ENCODE measurements at places on chromosomes 12 and 14. TPM values are rescaled to one million over a fixed set of nuclear protein-coding genes. Genes with fewer than 3 reads are reported as not detected.

- no peak for ATAC-seq
- peaks cover 34% of the 10 kb centered on the region for H3K36me3 ChIP-seq
- H3K27ac ChIP-seq, result peak overlapping the region; percentile 65
- H3K4me3 ChIP-seq, result peak overlapping the region; percentile 86
- no peaks in the 10 kb centered on the region for H3K27me3 ChIP-seq
Observed at GRCh38 chr12:53231671-53231920, 413 bp downstream of the RARG start.

DNA sequence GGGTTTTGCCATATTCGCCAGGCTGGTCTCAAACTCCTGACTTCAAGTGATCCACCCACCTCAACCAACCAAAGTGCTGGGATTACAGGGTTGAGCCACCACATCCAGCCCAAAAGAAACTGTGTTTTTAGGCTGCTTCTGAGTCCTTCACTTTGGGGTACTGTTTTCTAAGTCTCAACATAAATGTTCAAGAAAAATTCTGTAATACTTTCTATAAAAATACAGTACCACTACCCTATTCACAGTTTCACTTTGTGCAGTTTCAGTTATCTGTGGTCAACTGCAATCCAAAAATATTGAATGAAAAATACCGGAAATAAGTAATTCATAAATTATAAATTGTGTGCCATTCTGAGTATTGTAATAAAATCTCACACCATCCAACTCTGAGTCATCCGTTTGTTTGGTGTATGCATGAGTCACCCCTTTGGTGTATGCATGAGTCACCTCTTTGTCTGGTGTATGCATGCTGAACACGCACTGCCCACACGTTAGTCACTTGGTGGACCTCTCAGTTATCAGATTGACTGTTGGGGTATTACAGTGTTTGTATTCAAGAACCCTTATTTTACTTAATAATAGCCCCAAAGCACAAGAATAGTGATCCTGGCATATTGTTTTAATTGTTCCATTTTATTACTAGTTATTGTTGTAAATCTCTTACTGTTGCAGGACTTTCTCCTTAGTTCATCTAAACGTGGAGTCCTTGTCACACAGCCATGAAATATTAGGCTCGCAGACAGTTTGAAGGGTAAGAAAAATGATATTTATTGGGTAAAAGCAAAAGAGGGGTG, 190.2 kb downstream of the FSCB start:
- H3K4me3 ChIP-seq, result no peak overlapping the region
- no peaks in the 10 kb centered on the region for H3K27me3 ChIP-seq
- no peaks in the 10 kb centered on the region for H3K4me1 ChIP-seq
- no peaks in the 10 kb centered on the region for H3K36me3 ChIP-seq

- no peak overlapping the region for H3K27ac ChIP-seq
- no peak overlapping the region for H3K4me3 ChIP-seq
- ATAC-seq, result no peak
- no peaks in the 10 kb centered on the region for H3K36me3 ChIP-seq
- no peaks in the 10 kb centered on the region for H3K27me3 ChIP-seq
- H3K4me1 ChIP-seq, result no peaks in the 10 kb centered on the region
Observed at GRCh38 chr14:55086938-55087337, 35.5 kb downstream of the MAPK1IP1L start.

DNA sequence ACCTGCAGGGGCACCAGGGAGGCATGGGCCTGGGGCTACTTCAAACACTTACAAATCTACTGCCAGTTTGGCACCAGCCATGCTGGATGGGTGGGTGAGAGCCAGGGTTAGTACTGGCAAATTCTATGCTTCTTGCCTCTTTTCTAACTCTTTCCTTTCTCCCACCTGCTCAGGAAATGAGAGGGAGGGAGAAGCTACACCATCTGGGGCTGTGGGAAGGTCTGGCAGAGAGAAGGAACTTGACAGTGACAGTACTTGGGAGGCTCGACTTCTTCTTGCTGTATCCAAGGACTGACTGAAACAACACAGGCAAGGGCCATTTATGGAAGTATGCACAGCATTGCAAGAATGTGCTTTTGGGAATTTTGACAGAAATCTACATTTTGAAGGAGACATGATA, 149.6 kb upstream of the DYRK2 start:
- no peak for ATAC-seq
- peaks cover 9% of the 10 kb centered on the region for H3K4me1 ChIP-seq
- no peaks in the 10 kb centered on the region for H3K36me3 ChIP-seq
- H3K27me3 ChIP-seq, result no peaks in the 10 kb centered on the region
- no peak overlapping the region for H3K27ac ChIP-seq

DNA sequence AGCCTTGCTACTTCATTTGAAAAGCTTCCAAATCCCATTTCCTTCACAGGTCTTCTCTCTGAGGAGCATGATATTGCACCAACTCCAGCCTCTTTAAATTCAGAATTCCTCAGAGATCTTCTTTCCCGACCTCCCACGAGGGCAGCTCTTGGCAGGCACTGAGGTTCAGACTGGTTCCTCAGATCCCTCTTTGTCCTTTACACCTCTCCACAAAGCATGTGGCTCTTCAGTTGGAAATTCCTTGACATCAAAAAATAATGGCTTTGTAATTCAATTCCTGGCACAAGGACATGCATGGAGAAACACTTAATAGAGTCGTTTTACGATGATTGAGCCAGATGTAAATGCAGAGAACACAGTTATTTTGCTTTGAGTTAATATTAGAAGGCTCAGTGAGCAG, 63.2 kb upstream of the TMX1 start:
- H3K4me3 ChIP-seq, result no peak overlapping the region
- H3K27ac ChIP-seq, result no peak overlapping the region
- ATAC-seq, result no peak
- H3K4me1 ChIP-seq, result no peaks in the 10 kb centered on the region
- peaks cover 26% of the 10 kb centered on the region for H3K27me3 ChIP-seq

DNA sequence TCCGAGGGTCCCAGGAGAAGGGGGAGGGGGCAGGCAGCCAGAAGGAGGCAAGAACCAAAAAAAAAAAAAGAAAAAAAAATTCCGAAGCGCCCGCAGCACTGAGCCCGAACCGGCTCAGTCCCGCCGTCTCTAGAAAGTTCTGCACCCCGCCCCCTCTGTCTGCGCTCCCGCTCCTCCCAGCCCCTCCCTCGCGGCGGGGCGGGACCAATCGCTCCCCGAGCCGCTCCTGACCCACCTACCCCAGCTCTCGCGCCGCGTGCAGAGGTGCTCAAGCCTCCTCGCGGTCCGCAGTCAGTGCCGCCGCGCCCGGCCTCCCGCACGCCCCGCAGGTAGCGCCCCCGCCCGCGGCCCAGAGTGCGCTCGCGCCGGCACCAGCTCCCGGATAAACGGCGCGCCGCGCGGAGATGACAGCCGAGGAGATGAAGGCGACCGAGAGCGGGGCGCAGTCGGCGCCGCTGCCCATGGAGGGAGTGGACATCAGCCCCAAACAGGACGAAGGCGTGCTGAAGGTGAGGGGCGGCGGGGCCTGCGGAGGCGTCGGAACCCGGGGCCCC, at the start of gene FKBP4:
Gene FKBP4 (plus strand): TSS at position 235 of the 554 bp plus-strand sequence. CDS start 170 bp downstream, at position 405.
- H3K27ac ChIP-seq, result no peak within 1 kb of the TSS
- peaks cover 14% of the 10 kb centered on the region for H3K4me1 ChIP-seq
- H3K4me3 ChIP-seq, result peak within 1 kb of the TSS; percentile 96
- H3K36me3 ChIP-seq, result peaks cover 40% of the 10 kb centered on the region

DNA sequence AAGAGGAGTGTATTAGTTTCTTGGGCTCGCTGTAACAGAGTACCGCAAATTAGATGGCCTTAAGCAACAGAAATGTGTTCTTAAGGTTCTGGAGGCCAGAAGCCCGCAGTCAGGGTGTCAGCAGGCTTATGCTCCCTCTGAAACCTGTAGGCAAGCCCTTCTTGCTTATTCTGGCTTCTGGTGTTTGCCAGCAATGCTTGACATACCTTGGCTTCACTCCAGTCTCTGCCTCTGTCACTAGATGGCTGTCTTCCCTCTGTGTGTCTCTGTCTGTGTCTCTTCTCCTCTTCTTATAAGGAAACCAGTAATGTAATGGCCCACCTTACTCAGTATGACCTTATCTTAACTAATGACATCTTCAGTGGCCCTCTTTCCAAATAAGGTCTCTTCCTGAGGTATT, 85.1 kb downstream of the DERA start:
- H3K36me3 ChIP-seq, result peaks cover 24% of the 10 kb centered on the region
- H3K4me1 ChIP-seq, result peaks cover 6% of the 10 kb centered on the region
- ATAC-seq, result no peak
- H3K27me3 ChIP-seq, result no peaks in the 10 kb centered on the region

DNA sequence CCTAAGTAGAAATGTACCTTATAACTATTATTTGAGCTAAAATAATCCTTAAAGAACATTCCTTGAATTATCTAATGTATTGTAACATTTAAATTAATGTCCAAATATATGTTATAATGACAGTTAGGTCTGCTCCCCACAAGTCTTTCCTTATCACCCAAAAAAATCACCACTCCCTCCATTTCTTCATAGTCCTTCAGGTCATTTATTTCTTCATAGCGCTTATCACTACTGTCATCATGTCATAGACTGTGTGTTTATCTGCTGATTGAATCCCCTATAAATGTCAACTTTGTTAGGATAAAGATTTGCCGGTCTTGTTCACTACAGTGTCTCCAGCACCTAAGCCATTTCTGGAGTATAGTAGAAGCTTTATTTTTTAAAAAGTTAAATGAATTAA, 12.0 kb downstream of the LUM start:
- H3K36me3 ChIP-seq, result no peaks in the 10 kb centered on the region
- no peak overlapping the region for H3K27ac ChIP-seq
- H3K27me3 ChIP-seq, result no peaks in the 10 kb centered on the region
- H3K4me3 ChIP-seq, result no peak overlapping the region

DNA sequence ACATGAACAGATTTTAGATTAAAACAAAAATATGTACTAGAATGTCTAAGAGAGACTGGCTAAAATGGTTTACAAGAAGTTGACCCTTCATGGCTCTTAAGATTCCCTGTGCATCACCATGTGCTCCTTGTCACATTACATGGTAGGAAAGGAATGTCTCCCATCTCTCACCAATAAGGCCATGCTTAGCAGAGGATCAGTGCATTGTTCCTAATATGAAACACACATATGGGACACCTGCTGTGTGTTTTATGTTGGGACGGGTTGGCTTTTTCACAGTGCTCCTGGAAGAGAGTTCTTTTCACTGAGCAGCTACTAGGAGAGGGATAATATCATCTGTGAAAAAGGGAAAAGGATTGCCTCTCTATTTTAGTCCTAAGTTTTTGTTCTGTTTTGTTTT, 9.6 kb downstream of the PFKM start:
- no peaks in the 10 kb centered on the region for H3K27me3 ChIP-seq
- H3K36me3 ChIP-seq, result peaks cover 96% of the 10 kb centered on the region
- H3K4me3 ChIP-seq, result no peak overlapping the region
- peaks cover 10% of the 10 kb centered on the region for H3K4me1 ChIP-seq

GRCh38 chr12:8637666-8638065, 25.0 kb downstream of the MFAP5 start:
- no peak for ATAC-seq
- no peak overlapping the region for H3K27ac ChIP-seq
- H3K36me3 ChIP-seq, result no peaks in the 10 kb centered on the region
- H3K4me1 ChIP-seq, result no peaks in the 10 kb centered on the region

DNA sequence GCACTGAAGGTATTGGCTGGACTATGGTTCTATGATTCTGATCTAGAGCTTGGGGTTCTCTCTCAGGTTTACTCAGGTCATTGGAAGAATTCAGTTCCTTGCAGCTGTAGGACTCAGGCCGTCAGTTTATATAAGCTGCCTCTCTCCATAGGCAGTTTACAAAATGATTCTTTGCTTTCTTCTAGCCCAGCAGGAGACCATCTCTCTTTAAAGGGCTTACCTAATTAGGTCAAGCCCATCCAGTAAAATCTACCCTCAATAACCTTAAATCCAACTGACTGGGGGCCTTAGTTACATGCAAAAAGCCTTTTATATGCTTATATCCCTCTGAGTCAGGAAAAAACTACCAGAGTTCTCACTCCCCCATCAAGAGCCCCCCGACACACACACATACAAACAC, 80.5 kb upstream of the GARIN6 start:
- no peaks in the 10 kb centered on the region for H3K36me3 ChIP-seq
- H3K27me3 ChIP-seq, result no peaks in the 10 kb centered on the region
- no peak overlapping the region for H3K27ac ChIP-seq
- no peak overlapping the region for H3K4me3 ChIP-seq

GRCh38 chr12:15682826-15683225, 106.4 kb downstream of the EPS8 start:
- H3K36me3 ChIP-seq, result no peaks in the 10 kb centered on the region
- ATAC-seq, result no peak
- H3K4me1 ChIP-seq, result no peaks in the 10 kb centered on the region
- no peak overlapping the region for H3K27ac ChIP-seq
- peaks cover 20% of the 10 kb centered on the region for H3K27me3 ChIP-seq

DNA sequence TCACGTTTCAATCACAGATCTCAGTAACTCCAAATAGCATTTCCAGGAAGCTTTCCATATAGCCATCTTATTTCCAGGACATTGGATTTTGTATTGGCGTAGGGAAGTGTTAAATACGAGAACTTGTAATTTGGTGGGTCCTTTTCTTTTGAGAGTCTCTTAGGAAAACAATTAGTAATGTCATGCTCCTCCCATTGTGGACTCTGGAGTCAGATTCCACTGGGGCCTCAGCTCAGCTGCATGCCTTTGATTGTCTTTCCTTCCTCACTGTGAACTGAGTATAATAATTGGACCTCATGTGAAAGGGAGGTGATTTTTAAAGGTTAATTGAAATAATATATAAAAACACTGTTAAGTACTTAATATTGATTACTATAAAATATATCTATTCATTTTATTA, 462.6 kb downstream of the NPAS3 start:
- ATAC-seq, result no peak
- H3K36me3 ChIP-seq, result no peaks in the 10 kb centered on the region
- H3K27ac ChIP-seq, result no peak overlapping the region
- no peaks in the 10 kb centered on the region for H3K4me1 ChIP-seq
- no peaks in the 10 kb centered on the region for H3K27me3 ChIP-seq
- no peak overlapping the region for H3K4me3 ChIP-seq

DNA sequence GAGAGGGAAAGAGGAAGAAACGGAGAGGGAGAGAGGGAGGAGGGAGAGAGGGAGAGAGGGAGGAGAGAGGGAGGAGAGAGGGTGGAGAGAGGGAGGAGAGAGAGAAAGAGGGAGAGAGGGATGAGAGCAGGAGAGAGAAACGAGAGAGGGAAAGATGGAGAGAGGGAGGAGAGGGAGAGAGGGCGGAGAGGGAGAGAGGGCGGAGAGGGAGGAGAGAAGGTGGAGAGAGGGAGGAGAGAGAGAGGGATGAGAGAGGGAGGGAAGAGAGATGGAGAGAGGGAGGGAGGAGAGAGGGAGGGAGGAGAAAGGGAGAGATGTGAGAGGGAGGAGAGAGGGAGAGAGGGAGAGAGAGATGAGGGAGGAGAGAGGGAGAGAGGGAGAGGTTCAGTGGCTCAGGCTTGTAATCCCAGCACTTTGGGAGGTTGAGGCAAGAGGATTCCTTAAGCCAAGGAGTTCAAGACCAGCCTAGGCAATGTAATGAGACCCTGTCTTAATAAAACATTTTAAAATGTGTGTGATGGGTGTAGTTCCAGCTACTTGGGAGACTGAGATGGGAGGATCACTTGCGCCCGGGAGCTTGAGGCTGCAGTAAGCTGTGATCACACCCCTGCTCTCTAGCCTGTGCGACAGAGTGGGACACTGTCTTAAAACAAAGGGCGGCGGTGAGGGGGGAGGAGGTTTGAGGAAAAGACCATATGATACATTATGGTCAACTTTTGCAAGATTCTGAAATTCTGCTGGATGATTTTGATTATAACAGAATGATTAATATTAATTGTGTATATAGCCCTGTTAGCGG, 21.3 kb upstream of the SNRPF start:
- no peak for ATAC-seq
- H3K4me3 ChIP-seq, result no peak overlapping the region
- H3K27me3 ChIP-seq, result peaks cover 6% of the 10 kb centered on the region
- H3K27ac ChIP-seq, result no peak overlapping the region
- H3K36me3 ChIP-seq, result no peaks in the 10 kb centered on the region
- no peaks in the 10 kb centered on the region for H3K4me1 ChIP-seq

The ART4 gene
- total RNA-seq, result not detected

The CFAP54 gene
- 0.61 TPM for total RNA-seq

The SLC2A3 gene
- 296 TPM for total RNA-seq

The GPRC5A gene
- total RNA-seq, result 2.9 TPM

The TIMELESS gene
- total RNA-seq, result 36.6 TPM
